NK-92 treated with Interleukin-12 subunit alpha and Interleukin-12 subunit beta, amount 100 ng/mL, for 24 hours (cell line): ENCODE measurements at places on chromosomes 2 and 18.

GRCh38 chr2:166170356-166170755, 42.5 kb upstream of the SCN1A start:
- DNase-seq: no peak

DNA sequence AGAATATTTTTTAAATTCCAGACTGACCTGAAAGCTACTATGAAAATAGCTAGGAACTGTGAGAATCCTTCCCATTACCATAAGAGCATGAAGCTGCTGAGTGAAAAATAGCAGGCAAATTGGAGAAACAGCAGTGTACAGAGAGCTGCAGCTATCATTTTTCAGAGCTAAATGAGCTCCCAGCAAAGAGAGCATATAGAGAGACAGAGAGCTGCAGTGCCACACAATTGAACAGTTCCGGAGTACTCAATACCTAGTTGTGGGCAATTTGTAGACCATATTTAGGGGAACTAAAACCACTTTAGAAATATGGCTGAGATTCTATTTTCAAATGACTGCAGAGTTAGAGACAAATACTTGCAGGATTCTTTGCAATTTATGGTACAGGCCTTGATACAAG, 645.3 kb downstream of the STK39 start:
- DNase-seq: no peak

DNA sequence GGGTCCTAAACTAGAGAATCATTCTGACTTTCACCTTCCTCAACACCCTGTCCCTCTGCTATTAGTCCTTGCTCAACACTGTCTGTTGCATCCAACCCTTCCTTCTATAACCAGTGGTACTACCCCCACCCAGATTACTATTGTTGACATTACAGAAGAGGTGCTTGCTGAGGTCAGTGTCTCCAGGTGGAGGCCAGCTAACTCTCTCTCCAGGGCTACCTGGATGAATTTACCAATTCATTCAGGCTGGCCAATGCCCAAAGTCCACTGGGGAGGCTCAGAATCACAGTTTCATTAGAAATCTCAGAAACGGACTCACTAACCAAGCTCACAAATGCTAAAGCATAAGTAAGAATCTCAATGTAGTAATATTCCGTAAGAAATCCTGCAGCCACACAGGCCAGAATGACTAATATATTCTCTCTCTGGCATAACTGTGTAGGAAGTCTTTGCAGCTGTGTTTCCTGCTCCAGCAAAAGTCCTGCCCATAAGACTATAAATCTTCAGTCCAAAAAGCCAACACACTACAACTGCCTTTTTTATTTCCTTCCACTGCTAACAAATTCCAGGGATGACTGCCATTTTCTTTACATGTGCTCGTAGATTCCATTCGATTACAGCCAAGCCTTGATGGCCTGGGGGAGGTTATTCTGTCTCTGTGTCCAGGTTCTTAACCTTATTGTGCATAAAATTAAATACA, 10.0 kb upstream of the TTR start:
- DNase-seq: no peak

- no peak for DNase-seq
Measured at GRCh38 chr2:176421297-176422050, 152.2 kb downstream of the MTX2 start.

GRCh38 chr2:208980321-208980720, 443.5 kb upstream of the MAP2 start:
- no peak for DNase-seq
